ENCODE measurements at places on chromosomes 3 and 15.

DNA sequence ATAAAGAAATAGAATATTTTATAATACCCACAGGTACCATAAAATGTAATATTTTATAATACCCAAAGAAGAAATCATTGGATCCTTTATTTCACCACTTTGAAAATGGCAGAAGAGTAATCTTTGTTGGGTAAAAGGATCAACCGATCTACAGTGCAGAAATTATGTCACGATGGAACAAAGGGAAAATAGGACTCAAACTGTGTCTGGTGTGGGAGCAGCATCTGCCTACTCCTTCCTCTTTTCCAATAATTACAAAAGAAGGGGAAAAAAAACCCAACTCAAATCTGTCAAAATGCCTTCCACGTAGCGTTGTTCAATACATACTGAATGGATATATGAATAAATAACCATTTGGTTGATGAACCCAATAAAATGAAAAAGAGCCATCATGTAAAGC lies 492.6 kb upstream of the TBL1XR1 start:
- DNase-seq, result no peak

DNA sequence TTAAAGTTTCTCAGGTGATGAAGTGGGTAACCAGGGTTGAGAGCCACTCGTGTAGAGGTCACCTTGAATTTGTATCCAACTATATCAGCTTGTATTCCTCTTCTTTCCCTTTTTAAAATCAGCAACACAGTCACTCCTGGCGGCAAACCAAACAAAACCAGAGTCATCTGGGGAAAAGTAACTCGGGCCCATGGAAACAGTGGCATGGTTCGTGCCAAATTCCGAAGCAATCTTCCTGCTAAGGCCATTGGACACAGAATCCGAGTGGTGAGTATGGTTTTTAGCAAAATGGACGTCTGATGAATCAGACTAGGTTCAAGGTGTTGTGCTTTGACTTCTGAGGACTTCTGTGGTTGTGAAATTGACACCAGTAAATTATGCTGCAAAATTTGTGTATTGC lies 3.9 kb downstream of the RPL35A start:
- DNase-seq, result no peak

DNA sequence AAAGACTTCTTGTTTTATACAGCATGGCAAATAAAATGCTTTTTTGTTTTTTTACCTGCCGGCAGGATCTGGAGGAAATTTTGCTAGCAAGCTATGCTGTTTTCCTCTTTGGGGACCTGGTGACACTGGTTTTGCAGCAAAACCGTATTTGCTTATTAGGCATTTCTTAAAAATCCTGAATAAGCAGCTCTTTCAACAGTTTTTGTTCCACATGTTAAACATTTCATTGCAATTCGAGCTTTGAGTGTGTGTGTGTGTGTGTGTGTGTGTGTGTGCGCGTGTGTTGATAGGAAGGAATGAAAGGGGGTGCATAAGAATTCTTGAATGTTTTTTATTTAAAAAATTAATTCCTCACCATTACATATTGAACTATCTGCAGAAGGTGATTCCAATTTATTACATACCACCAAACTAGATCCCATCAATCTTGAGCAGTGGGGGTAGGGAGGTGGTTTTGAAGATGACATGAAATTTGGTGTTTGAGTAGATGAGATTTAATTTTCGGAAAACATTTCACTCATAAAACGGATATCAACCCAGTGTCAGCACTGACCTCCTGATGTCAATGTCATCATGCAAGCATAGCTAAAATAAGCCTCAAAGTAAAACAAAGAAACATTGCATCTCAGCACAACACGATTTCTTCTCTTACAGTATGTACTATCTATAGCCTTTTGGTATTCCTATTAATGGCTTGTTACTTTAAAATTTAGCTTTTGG lies 17.3 kb downstream of the ZBTB38 start:
- peak; percentile 49 for DNase-seq

DNA sequence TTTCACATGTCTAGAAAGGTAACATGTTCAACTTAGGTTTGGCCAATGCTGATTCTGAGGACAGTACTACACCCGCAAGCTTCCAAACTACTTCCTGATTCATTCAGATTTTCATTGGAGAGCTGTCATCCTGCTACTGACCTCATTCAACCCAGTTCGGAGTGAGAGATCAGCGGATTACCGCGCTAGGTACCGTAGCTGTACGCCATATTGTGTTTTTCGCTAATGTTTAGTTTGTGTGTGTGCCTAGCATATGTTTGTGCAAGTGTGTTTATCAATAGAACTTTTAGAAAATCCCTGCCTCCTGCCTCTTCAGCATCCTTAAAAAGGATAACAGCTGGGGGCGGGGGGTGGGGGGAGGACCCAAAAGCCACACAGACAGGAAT lies 1.1 kb downstream of the ZBTB20 start:
- peak; percentile 74 for DNase-seq

DNA sequence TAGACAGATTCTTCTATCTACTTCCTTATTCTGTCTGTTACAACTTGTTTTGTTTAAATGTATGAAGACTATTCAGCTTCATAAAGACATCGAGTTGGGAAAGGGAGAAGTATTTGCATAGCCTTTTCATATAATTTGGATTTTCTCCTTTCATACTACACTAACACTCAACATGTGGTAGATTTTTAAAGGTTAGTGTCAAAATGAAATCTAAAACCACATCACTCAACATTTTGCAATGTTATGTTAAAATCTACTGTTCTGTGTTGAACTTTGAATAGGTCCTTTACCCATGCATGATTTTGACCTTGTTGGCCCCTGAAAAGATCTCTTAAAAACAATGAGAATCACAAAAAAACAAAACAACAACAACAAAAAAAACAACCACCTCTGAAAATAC lies 860.9 kb downstream of the ROBO1 start:
- DNase-seq, result no peak

- DNase-seq, result no peak
Observed at GRCh38 chr3:33833408-33834095, 35.1 kb downstream of the PDCD6IP start.

- peak; percentile 47 for DNase-seq
Observed at GRCh38 chr3:12405432-12406272, 78.6 kb upstream of the TSEN2 start.

GRCh38 chr3:119547227-119547626 lies 12.2 kb downstream of the CD80 start:
- no peak for DNase-seq

- peak; percentile 8 for DNase-seq
Observed at GRCh38 chr3:114741066-114741465, 406.0 kb downstream of the ZBTB20 start.

DNA sequence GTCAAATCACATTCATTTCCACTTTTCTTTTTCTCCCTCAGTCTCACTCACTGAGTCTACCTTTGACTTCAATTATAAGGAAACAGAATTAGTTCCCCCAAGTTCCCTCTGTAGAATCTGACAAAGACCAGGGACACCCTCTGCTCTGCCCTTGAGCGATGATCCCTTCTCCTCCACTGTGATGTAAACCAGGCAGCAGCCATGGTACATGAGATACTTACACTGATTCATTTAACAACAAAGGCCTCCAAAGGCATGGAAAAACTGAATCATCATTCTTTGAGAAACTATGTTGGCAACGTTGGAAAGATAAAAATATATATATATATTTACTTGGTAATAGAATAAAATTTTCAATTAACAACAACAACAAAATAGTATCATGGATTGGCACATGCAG lies 84.1 kb downstream of the P3H2 start:
- peak; percentile 73 for DNase-seq

GRCh38 chr3:32238453-32239306 lies at the start of gene CMTM8:
Gene CMTM8, plus strand, starts transcription at chr3:32238680. Its CDS starts 293 bp downstream, at chr3:32238973.
- DNase-seq, result peak; percentile 19

- DNase-seq, result peak; percentile 21
Observed at GRCh38 chr3:24323272-24323671, 171.4 kb downstream of the THRB start.

DNA sequence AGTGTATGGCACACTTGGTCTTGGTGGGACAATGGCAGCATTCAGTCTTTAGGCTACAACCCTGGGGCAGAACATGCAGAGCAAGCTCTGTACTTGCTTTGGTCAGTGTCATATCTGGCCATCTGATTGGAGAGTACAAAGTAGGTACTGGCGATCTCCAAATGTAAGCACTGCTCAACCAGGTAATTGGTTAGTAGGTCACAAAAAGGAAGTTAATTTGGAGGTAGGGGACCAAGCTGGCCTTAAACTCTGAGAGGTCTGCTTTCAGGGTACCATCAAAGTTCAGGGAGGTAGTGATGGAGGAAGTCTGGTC lies 3.3 kb upstream of the ABHD5 start:
- DNase-seq, result no peak

DNA sequence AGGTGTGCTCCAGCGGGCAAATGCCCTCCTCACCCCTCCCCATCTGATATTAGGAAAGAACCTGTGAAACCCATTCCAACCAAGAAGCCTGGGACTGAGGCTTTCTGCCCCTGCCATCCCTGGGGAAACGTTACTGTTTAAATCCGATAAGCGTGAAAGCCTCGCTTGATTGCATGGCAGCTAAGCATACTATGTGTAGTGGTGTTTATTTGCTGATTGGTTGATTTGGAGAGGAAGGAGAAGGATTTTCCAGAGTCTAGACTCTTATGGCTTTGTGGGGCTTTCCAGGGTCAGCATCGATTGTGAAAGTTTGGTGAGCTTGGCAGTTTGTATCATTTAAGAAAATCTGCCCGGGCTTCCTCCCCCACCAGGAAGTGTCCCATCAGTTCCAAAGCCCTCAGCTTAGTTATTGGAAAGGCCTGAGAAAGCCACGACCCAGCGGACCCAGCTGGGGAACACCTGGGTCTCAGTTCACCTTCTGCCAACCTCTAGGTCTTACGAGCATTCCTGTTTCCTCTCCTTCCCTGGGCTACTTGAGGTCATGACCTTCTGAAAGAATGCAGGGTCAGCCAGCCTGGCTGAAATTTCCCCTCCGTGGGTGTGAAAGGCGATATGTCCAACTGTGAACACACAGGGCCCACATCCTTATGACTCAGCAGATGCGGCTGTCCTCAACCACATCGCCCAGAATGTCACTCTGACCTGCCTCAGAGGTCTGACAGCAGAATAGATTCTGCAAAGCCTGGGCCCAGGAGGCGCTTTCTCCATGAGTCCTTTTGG lies 62.8 kb upstream of the HERC1 start:
- DNase-seq, result peak; percentile 42

- DNase-seq, result no peak
Observed at GRCh38 chr3:99545941-99546580, 92.3 kb upstream of the COL8A1 start.

GRCh38 chr3:131350506-131350905 lies 31.1 kb upstream of the NUDT16 start:
- DNase-seq, result peak; percentile 20
